ENCODE measurements at places on chromosomes 7 and 10. TPM values are rescaled to one million over a fixed set of nuclear protein-coding genes. Genes with fewer than 3 reads are reported as not detected.

The MYPN gene
- 57.4 TPM for total RNA-seq

The CALD1 gene
- 89.8 TPM for total RNA-seq

The TACC2 gene
- 37.6 TPM for total RNA-seq

The CH25H gene
- under 0.01 TPM for total RNA-seq

The ATP5MK gene
- total RNA-seq = 292 TPM

The RINT1 gene
- 14.6 TPM for total RNA-seq

The TAS2R3 gene
- 3.7 TPM for total RNA-seq

The COBL gene
- 53.2 TPM for total RNA-seq

The ADRA2A gene
- total RNA-seq = 2.1 TPM

The NEBL gene
- 6.8 TPM for total RNA-seq

The SEM1 gene
- 23.5 TPM for total RNA-seq

The TBXAS1 gene
- 9.9 TPM for total RNA-seq

The GHITM gene
- total RNA-seq = 122 TPM

The CAMK2B gene
- 4.7 TPM for total RNA-seq

The CDHR1 gene
- under 0.01 TPM for total RNA-seq

The FBXL13 gene
- 3.7 TPM for total RNA-seq

The SFRP4 gene
- total RNA-seq = 28.7 TPM

The CCDC172 gene
- total RNA-seq = not detected

The BLNK gene
- total RNA-seq = 1.6 TPM

The TFR2 gene
- 1.0 TPM for total RNA-seq

The PIP gene
- total RNA-seq = not detected

The SMKR1 gene
- not detected for total RNA-seq

The NME8 gene
- not detected for total RNA-seq

The EGR2 gene
- 3.7 TPM for total RNA-seq

The ZNF727 gene
- total RNA-seq = under 0.01 TPM

The TLX1 gene
- total RNA-seq = not detected

The ASB10 gene
- total RNA-seq = 3.7 TPM

The AKR1E2 gene
- 46.4 TPM for total RNA-seq

The PCLO gene
- 0.52 TPM for total RNA-seq

The SH2D4B gene
- under 0.01 TPM for total RNA-seq

The GGCT gene
- 12.5 TPM for total RNA-seq

The C10orf90 gene
- under 0.01 TPM for total RNA-seq

The AKR1C2 gene
- total RNA-seq = 4.2 TPM

The RTKN2 gene
- total RNA-seq = 2.1 TPM

The FEZF1 gene
- total RNA-seq = not detected

The RELN gene
- 14.1 TPM for total RNA-seq

The MACC1 gene
- not detected for total RNA-seq

The FANK1 gene
- total RNA-seq = not detected

The TRPV5 gene
- not detected for total RNA-seq

The ARHGAP22 gene
- 1.0 TPM for total RNA-seq

The GPR15LG gene
- total RNA-seq = not detected

The NKX2-3 gene
- total RNA-seq = 1.0 TPM

The CPED1 gene
- total RNA-seq = 14.6 TPM

The LRRC17 gene
- total RNA-seq = 28.2 TPM

The OPN1SW gene
- not detected for total RNA-seq

The PDE6C gene
- total RNA-seq = not detected

The OR9A2 gene
- not detected for total RNA-seq

The REEP3 gene
- total RNA-seq = 13.6 TPM

The AP5Z1 gene
- 13.6 TPM for total RNA-seq

The DNAH11 gene
- total RNA-seq = under 0.01 TPM
